Stimulated activated CD8-positive, alpha-beta memory T cell treated with anti-CD3 and anti-CD28 coated beads, Interleukin-2, amount 100 ng/mL, for 1 hour (primary cell): ENCODE measurements at places on chromosomes 5 and 9.

- no peak for DNase-seq
Measured at GRCh38 chr9:91815896-91816295, 134.1 kb downstream of the ROR2 start.

DNA sequence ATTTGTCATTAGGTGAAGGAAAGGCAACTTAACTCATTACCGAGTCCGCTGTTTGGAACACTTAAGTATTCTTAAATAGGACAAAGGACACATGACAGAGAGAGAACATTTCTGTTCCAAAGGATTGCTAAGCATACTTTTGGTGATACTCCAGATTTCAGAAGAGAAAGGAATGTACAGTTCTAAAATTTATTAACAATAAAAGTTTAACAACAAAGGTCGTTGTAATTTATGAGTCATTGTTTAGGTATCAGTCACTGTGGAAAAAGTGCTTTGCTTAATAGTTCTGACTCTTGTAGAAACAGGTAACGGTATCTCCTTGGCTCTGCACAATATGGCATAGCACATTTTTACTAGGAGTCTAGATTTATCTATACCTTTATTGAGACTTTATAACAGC is 36.3 kb upstream of the PAM start:
- no peak for DNase-seq

DNA sequence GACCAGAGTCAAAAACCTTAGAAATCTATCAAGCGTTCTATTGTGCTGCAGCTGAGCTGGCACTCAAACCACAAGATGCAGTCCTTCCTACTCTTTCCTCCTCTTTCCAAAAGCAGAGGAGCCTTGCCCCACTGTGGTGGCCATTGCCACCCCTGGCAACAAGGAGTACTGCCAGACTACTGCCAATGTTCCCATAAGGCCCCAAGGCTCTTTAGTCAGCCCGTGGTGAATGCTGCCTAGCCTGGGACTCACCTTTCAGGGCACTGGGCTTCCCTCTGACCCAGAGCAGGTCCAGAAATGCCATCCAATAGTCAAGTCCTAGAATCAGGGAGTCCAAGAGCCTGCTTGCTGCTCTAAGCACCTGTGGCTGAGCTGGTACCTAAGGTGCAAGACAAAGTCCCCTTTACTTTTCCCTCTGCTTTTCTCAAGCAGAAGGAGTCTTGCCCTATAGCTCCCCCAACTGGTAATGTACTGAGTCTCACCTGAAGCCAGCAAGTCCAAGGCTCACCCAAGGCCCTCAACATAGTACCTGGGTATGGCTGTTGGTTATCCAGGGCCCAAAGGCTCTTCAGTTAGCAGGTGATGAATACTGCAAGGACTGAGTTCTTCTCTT is 219.4 kb downstream of the ATPSCKMT start:
- DNase-seq = no peak

- DNase-seq = no peak
Measured at GRCh38 chr5:67020096-67020615, 176.4 kb downstream of the CD180 start.
